NAMALWA (cell line): ENCODE measurements at places on chromosomes 4 and X.

DNA sequence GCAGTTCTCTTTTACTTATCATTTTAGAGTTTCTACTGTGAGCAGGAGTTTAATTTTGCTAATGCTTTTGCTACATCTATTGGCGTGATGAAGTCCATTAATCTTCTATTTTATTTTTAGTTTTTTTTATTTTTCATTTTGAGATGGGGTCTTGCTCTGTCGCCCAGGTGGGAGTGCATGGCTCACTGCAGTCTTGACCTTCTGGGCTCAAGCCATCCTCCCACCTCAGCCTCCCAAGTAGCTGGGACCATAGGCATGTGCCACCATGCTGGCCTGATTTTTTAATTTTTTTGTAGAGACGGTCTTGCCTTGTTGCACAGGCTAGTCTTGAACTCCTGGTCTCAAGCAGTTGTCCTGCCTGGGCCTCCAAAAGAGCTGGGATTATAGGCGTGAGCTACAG, 9.4 kb downstream of the ZFX start:
- DNase-seq: no peak

DNA sequence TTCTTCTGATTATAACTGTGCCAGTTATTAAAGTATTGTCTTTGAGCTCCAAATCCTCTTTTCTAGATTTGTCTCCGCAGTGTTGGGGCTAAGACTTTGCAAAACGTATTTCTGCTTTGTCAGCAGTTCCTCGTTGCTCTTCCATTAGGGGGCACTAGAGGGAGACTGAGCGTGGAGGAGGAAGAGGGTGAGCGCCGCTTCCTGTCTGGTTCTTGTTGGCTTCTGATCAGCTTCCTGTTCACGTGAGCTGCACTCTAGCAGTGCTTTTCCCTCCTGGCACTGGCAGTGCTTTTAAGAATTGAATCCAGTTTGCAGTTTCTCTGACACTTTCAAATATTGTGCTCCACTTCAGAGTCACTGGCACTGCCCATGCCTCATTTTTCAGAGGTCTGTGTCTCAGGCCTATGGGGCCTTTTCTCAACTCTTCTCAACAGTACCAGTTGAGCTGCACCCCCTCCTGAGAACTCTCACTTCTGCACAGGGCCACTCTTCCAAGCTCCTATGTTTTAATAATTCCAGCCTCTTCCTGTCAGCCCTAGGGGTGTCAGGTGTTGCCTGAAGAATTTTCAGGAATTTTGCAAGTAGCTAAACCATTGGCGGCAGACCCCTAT, 54.4 kb upstream of the LCORL start:
- DNase-seq: peak; percentile 87

DNA sequence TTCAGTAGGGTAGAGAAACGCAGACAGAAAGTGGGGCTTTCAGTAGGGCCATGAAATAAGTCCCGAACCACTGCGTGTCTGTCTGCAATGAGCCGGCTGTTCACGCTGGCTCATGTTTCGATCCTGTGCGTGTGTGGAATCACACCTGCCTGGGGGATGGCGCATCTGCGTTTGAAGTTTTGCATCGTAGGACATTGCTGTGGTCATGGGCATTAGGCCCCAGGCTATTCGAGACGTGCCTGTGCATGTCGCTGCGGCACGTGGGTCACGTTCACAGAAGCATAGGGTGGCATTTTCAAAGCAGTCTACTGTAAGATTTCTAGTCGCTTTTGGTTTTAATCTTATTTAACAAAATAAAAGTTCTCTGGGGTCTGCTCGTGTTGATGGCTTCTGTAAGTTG, 25.5 kb upstream of the HGFAC start:
- no peak for DNase-seq

DNA sequence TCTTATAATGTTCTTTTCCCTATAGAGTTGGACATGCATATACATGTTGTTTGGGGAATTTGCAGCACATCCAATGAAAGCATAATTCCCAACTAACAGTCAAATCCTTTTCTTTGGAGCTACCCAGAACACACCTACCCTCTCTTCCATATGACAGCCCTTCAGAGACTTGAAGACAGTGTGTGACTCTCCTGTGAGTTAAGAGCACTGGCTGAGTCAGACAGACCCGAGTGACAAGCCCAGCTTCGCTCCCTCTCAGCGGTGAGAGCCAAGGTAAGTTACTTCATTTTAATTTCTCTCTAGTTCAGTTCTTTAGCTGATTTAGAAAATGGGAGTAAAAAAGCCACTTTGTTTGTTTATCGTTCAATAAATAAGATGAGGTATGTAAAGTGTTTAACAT, 86.3 kb downstream of the RTL9 start:
- DNase-seq: no peak

- DNase-seq: peak; percentile 1
Observed at GRCh38 chrX:103999234-103999633, 14.3 kb downstream of the H2BW1 start.

GRCh38 chr4:6050551-6050950, 32.3 kb upstream of the C4orf50 start:
- no peak for DNase-seq

GRCh38 chr4:168509786-168510185, 12.9 kb downstream of the PALLD start:
- DNase-seq: no peak

- DNase-seq: no peak
Observed at GRCh38 chr4:94791701-94792100, 33.9 kb downstream of the BMPR1B start.

- no peak for DNase-seq
Observed at GRCh38 chr4:1602655-1603412, 81.3 kb downstream of the FAM53A start.
